Osteoblast (primary cell): ENCODE measurements at places on chromosomes 2 and 18. TPM values are rescaled to one million over a fixed set of nuclear protein-coding genes. Genes with fewer than 3 reads are reported as not detected.
A peak's percentile ranks its signal among the peaks of the same experiment; 100 is the strongest.

- DNase-seq = no peak
Observed at GRCh38 chr2:177748360-177748759, 324.2 kb downstream of the PDE11A start.

The CRYBA2 gene
- total RNA-seq = not detected in 2 replicates

The ANKRD30B gene
- 6.9 and 11.5 TPM in 2 replicates for total RNA-seq

The TBC1D8 gene
- total RNA-seq = 13.4 and 13.8 TPM in 2 replicates

The ZBTB7C gene
- total RNA-seq = 0.29 and 0.36 TPM in 2 replicates

DNA sequence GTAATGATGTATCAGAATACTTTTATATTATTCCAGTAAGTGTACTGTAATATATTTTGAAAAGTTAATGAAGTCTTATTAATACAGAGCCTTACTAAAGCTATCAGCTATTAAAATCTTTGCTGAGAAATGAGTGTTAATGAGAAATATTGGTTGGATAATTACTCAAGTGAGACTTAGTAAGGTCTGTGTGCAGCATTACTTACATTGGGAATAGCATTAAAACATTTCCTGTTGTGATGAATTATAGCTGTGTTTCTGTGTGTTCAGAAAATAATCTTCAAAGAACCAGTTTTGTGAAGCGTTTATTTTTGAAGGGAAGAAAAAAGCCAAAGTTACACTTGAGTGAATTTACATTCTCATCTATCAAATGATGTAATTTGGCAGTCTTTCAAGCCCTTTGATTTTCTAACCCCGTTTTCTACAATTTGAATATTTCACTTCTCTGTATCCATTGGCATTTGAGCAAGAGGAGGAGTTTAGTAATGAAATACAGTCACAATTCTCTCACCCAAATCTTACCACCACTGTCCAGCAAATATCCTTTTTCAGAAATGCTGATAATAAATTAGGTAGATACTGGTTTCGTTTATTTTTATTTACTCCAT, 123.5 kb upstream of the BOD1L2 start:
- DNase-seq = no peak

The TEKT4 gene
- not detected in 2 replicates for total RNA-seq

GRCh38 chr2:202127687-202128331, 54.8 kb downstream of the KIAA2012 start:
- no peak for DNase-seq

The MC2R gene
- not detected in 2 replicates for total RNA-seq

The MAL gene
- total RNA-seq = not detected in 2 replicates

DNA sequence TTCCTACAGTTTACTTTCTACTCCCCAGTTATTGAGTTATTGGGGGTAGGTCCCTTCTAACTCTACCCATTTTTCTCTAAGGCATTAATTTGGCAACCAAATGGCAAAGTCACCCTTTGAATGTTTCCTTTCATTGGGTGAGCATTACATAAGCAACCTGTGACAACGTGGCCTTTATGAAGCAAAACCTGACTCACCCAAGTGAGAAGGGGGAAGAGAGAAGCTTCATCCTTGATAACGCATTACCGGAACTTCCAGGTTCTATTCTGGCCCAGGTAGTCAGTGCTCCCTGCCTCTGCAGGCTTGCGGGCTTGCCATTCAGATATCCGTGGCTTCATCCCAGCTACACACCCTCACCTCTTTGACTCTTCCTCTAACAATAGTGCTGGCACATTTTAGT, 39.1 kb upstream of the FAM124B start:
- DNase-seq = no peak

- DNase-seq = peak; percentile 27
Observed at GRCh38 chr18:433960-434359, 66.5 kb downstream of the COLEC12 start.

DNA sequence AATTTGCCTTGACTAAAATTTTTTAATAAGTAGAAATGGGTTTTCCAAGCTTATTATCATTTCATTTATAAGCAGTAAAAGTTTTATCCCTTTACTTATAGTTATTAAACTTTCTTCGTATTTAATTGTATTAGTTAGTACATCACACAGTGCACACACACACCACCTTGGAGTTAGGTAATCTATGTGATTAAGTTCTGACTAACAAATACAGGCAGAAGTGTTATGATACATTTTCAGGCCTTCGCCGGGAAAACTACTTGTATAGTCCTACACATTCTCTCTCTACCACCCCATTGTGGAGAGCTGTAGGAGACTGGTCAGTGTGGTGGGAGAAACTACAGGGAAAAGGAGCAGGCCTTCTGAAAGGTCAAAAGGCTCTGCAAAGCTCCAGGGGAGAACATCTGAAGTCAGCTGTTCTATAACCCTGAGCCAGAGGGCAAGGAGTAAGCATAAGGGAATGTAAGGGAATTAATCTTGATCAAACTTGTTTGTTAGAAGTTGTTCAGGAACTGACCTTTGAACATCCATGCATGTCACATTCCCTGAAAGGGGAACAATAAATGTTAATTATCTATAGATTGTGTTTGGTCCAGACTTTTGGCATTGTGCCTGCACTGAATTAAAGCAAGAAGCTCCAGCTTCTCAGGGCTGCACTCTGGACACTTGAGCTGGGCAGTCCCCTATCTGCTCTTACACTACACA, 231.7 kb downstream of the FSIP2 start:
- DNase-seq = no peak

- no peak for DNase-seq
Observed at GRCh38 chr2:163794635-163795034, 58.8 kb upstream of the FIGN start.

DNA sequence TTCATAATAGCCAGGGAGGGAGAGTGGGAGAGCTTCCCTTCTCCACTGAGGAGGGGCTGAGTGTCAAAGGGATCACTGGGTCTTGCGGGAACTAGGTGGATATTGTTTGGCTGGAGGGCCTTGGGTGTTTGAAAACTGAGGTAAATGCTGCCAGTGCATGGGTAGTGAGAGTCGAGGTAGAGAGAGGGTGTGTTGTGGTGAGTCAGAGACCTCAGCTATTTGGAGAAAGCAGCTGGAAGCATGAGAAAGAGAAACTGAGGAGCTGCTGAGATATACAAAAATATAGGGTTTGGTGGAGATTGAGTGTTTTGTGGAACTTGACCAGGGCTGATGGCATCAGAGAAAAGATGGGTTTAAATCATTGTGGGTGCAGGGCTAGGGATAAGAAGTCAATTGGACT, 127.0 kb upstream of the CCDC195 start:
- DNase-seq = no peak

DNA sequence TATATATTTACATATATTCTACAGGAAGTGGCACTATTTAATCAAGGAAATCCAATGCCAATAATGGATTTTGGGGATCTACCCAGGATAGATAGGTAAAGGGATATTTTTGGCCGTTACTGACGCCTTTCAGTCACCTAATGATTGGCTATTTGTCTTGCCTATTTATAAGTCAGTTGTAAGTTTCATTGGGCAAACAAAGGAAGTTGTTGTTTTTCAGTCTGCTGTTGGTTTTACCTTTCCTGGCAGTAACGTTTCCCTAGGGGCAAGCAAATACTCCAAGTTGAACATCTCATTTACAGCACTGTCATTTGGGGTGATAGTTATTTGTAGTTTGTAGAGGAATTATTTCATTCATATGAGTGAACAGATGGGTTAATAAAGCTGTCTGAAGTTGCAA, 17.0 kb upstream of the LANCL1 start:
- DNase-seq = no peak
